ENCODE measurements at places on chromosomes 3 and 15.

DNA sequence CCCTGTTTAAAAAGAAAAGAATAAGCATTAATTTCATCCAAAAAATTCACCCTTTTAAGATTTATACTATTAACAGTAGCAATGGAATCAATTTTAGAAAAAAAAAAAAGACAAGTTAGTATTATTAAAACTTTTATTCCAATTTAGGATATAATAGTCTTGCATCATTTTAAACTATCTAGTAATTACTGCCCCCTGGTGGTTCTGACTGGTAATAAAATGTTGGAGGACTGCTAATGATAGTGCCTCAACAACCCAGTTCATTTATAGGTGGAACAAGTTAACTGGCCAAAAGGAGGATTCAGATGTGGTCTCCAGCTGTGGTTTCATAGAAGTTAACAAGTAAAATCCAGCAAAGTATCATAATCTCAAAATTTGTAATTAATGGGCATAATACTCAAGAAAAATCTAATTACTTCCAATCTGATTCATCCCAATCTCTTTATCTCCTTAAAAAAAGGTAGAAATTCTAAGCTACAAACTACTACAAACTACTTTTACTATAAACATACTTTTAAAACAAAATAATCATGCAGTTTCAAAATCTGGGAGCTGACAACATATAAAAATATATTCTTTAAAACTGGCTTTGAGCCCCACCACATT, 30.7 kb upstream of the WDR49 start:
- no peak for DNase-seq

- no peak for DNase-seq
These were observed 158.2 kb upstream of the ANKRD28 start for GRCh38 chr3:15955968-15956367.

GRCh38 chr3:159749406-159749805, 239.2 kb upstream of the IL12A start:
- no peak for DNase-seq

DNA sequence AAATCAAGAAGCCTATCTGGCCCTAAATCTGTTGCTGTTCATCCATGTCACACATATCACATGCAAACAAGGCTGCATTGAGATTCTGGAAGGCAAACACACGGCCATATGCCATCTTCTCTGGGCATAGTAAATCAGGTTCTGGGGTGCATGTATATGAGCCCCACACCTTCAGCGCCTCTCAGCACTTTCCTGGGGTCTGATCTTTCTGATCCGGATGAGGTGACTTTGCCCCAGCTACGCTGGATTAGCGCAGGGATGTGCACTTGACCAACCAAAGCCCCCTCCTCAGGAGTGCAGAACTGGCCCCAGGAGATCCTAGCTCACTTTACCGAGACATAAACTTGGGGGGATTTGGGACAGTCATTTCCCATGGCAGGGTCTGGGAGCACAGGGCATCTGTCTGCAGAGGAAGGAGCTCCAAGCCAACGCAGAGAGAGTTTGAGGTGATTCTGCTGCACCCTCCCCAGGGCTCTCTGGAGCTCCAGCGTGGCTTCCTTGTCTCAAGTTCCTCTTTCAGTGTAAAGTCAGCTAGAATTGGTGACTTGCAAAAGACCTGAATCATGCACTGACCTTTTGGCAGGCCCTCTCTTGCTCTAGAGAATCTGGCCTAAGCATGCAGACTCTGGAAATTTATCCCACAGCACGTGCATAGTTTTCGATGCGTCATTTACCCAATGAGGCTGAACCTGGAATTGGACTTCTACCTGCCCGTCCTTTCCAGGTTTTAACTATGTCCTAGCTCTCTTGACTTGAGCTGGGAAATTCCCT, 63.5 kb upstream of the KLF13 start:
- peak; percentile 41 for DNase-seq

GRCh38 chr3:140277886-140278285, 342.9 kb downstream of the CLSTN2 start:
- DNase-seq = no peak

- no peak for DNase-seq
These were observed 365.3 kb upstream of the KCNMB2 start for GRCh38 chr3:178170698-178171535.

DNA sequence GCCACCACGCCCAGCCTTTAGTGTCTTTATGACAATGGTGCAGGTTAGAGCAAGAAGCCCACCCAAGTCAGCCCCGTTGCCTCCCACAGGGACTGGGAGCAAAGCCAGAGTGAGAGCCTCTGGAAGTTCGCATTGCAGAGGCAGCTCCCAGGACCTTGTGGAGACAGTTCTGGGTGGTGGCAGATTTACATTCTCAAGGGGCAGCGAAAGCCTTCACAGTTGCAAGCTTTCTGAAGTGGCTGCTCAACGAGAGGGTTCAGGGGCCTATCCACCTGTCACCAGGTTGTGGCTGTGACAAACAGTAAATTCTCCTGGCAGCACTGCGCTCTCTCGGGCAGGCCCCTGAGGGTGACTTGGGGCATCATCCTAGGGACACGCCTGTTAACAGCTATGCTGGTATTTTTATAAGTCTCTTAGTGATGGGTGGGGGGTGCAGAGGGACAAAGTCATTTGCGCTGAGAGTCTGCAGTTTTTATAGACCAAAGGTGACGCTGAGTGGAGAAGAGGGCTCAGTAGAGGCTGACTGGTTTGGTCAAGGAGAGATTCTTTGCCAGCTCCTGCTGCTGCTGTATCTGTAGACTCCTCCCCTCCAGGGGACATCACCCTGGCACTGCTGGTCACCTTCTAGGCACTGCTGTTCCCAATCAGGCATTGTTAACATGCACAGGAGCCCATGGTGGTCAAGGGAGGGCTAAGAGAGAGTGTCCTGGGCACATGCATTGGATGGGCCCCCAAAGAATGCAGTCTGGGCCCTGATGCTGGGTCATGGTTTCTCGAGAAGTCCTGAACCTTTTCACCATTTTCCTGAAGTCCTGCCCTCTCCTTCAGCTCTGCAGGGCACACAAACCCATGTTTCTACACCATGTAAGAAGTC, 57.5 kb upstream of the KLF13 start:
- no peak for DNase-seq

DNA sequence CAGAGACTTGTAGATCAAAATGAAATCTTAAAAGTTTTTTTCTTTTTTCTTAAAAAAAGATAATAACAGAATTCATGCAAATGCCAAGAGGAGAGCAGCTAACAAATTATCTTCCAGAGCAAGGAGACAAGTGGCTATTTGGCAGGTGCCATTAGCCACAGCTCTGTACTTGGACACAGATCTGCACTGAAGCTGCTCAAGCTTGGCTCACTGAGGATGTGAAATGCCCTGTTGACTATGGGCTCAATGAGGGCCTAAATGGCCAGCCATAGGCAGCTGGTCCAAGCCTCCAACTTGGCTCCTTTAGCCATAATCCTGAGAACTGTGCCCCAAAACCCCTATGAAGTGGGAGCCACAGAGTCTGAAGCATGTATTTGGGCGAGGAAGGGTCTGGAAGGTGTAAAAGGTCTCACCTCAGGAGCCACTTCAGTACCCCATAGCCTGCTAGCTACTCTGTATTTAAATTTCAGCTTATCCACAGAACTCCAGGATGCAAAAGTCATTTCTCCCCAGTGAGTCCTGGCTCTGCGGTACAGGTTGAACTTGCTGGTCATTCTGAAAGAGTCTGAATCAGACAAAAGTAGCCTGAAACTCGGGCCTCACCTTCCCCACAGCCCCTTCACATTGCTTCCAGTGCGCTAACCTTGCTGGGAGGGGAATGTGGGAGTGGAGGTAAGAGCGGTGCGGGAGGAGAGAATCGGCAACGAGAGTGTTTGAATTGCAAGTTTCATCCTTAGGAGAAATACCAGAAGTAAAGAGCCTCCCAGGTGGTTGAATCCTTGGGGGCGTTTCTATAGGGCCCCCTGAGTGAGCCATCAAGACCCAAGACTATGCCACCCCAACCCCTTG, 48.0 kb downstream of the ZIC4 start:
- no peak for DNase-seq

GRCh38 chr3:190041333-190042041, 79.2 kb downstream of the P3H2 start:
- no peak for DNase-seq

- DNase-seq = no peak
These were observed 14.0 kb downstream of the VPS13C start for GRCh38 chr15:62046078-62046743.

- DNase-seq = no peak
These were observed 7.8 kb downstream of the PAK6 start for GRCh38 chr15:40246496-40247280.

DNA sequence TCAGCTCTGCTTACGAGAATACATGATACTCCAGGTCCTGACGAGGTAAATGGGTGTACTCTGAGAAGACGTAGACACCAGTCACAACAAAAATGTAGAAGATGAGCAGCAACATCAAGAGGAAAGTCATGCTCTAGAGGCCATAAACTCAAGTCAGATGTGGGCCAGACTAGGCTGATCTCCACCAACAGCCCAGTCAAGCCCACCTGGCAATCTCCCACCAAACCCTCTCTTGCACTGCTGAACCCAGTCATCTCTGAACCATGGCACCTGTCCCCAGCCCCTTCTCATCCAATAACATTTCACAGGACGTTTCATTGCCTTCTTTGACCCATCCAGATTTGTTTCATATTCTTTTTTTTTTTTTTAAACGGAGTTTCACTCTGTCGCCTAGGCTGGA, 10.8 kb upstream of the PDIA3 start:
- no peak for DNase-seq

GRCh38 chr3:14369675-14370669, 32.4 kb upstream of the SLC6A6 start:
- no peak for DNase-seq

GRCh38 chr3:70933105-70933810, 620.8 kb upstream of the MDFIC2 start:
- no peak for DNase-seq

DNA sequence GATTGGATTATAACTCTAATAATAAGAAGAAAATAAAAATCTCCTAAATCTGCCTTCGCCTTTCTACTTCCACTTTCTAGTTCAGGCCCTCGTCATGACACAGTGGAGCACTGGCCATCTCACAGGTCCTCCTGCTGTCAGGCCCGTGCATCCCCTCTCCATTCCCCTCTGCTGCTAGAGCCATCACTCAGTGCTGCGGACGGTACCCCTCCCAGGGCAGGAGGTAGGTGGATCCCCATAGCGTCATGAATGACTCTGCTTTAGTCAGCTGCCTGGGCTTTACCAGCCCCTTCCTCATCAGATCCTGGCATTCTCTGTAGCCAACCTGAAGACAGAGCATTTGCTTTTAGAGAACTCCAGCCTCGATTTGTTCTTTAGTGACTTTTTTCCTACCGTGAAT, 12.0 kb upstream of the PPP1R2 start:
- DNase-seq = no peak

- no peak for DNase-seq
These were observed 237.5 kb downstream of the THSD4 start for GRCh38 chr15:71352765-71353164.

DNA sequence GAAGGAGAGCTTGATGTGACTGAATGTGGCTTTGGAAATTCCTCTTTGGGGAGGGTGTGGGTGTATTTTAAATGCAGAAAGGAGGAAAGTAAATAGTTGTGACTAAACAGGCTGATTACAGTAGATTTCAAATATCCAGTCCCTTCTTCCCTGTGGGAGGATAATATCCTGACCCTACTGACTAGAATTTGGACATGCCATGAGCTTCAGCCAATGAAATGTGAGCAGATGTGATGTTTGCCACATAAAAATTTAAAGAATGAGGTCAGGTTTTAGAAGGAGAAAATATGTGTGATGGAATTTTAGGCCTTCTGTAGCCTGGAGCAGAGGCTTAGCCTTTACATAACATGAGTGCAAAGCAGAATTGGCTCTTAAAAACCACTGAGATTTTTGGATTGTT, 1218.9 kb downstream of the ROBO2 start:
- DNase-seq = no peak

GRCh38 chr3:158102242-158103080, 3.8 kb downstream of the SHOX2 start:
- DNase-seq = no peak

DNA sequence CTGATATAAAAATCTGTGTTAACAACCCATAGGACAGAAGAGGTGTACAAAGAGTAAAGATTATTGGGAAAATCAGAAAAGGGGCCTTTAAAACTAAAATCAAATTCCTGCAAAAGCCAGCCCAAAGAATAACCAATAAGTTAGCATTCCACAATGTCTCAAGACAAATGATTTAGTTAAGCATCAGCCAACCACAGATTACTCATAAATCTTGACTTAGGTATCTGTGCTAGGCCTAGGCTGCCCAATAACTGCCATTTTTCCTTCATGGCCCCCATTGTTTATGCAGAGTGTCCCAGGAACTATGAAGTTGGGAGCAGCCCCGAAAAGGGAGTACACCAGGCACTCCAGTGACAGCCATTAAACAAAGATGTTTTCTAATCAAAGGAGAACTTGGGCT, 7.4 kb downstream of the TRANK1 start:
- no peak for DNase-seq

DNA sequence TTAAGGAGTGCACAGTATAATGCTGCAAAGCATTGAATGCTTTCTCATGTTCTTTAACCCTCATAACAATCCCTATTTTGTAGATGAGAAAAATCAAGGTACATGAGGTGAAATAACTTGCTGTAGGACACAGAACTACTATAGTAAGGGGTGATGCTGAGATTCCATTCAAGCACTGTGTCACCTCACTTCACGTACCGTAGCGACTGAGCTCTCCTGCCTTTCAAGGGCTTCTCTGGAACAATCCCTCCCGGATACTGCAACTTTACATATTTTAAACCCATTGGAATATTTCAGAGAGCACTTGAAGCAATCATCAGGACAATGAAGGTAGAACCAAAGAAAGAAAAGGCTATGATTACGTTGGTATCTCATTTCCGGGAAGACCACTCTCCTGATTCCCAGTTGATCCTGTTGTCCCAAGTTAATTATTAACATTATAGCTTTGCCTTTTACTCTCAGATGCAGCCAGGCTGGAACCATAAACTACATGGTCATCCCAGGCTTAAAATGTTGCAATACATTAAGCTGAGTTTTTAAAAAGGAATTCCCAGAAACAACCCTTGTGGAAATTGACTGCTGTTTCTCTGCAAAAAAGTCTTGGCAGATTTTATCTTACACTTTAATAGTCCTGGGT, 252.2 kb upstream of the IGF1R start:
- no peak for DNase-seq

GRCh38 chr15:57444877-57445513, 68.7 kb downstream of the CGNL1 start:
- no peak for DNase-seq

GRCh38 chr15:35728219-35728940, 182.4 kb upstream of the DPH6 start:
- no peak for DNase-seq

- no peak for DNase-seq
These were observed 640.0 kb upstream of the CCDC54 start for GRCh38 chr3:106737265-106737664.

- no peak for DNase-seq
These were observed 59.5 kb upstream of the SUCLG2 start for GRCh38 chr3:67713764-67714469.

DNA sequence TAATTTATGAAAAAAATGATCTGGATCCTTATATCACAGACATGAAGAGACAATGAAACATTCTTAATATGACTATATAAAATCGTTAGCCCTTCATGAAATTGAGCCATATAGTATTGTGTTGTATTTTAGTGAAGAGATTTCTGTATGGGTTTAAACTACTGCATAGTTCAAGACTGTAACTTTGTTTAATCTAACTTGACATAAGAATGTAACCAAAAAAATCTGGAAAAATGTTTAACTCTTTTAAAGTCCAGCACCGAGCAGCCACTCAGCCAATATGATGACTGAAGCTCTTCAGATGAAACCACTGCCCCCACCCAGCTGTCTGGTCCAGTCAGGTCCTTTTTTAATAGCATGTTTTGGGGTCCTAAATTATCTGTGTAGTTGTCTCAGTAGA, 4.9 kb downstream of the NANOGP8 start:
- no peak for DNase-seq

All from activated B cell treated with CpG ODN at 0.5 μM for 24 hours (primary cell).